ENCODE measurements at places on chromosomes 1 and 21.

GRCh38 chr1:178951600-178951999 is 74.1 kb upstream of the FAM20B start:
- DNase-seq, result no peak

DNA sequence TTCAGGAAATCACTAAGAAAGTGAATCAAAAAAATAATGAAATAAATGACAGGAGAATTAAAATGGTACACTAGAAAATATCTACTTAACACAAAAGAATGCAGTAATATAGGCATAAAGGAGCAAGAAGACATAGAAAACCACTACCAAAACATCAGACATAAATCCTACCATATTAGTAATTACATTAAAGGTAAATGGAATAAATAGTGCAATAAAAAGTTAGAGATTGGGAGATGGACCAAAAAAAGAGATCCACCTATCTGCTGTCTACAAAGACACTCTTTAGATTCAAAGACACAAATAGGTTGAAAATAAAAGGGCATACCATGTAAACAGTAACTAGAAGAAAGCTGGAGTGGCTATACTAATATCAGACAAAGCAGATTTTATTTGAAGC is 167.0 kb upstream of the SAMSN1 start:
- DNase-seq, result no peak

- DNase-seq, result no peak
These were observed 25.6 kb upstream of the ENO1 start for GRCh38 chr1:8903908-8904650.

- DNase-seq, result no peak
These were observed 88.7 kb downstream of the ITPKB start for GRCh38 chr1:226650236-226650841.

DNA sequence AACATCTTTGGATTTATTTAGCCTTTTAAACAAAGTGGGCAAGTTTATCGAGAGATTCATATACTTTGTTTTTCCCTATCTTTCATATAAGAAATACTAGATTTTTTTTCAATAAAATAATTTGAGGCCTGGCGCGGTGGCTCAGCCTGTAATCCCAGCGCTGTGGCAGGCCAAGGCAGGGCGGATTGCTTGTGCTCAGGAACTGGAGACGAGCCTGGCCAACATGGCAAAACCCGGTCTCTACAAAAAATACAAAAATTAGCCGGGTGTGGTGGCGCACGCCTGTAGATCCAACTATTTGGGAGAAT is 1.6 kb upstream of the CDC14A start:
- DNase-seq, result no peak

DNA sequence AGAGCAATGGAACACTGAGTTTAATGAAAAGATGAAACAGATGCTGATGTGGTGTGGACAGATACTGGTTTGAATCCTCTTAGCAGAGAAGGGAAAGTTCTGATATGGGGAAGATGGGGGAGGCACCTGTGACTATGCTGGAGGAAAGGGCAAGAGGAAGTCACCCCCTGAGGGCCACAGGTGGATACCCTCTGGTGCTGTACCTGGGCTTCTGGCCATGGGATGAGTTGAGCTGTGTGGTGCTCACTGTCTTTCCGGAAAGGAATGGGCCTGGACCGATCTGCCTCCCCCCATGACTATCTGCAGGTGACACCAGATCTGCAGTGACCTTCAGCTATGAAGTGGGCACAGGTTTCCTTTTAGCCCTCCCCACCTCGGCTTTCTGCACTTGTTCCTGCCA is 52.4 kb downstream of the IER5 start:
- no peak for DNase-seq

- no peak for DNase-seq
These were observed 88.1 kb downstream of the CCDC30 start for GRCh38 chr1:42551180-42551579.

- DNase-seq, result no peak
These were observed 6.1 kb upstream of the CELSR2 start for GRCh38 chr1:109243221-109243620.

DNA sequence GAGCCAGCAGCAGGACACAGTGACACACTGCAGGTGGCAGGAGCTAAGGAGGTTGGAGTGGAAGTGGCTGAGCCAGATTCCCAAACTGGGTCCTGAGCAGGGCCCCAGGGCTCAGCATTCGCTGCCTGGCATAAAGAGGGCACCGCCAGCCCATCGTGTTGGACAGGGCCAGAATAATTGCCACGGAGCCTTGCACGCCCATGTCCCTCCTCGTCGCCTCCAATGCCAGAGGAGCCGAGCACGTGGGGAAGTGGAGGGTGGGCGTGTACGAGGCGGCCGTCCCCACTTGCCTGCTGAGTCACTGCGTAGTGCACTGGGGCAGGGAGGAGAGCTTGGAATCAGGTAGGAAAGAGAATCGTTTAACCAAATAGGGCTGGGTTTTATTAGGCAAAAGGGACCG is 26.1 kb upstream of the LRRC47 start:
- no peak for DNase-seq

DNA sequence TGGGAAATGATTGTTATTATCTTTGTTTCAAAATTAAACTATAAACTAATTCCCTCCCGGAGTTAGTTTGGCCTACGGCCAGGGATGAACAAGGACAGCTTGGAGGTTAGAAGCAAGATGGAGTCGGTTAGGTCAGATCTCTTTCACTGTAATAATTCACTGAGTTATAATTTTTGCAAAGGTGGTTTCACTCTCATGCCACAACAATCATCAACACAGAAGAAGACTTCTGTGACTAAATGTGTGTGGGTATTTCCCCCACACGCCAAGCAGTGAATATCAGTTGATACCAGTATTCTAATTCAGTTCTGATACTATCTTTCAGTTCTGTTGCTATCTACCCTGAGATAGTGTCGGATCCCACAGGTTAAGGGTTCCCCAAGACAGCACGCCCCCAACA is 215.1 kb downstream of the S1PR1 start:
- no peak for DNase-seq

DNA sequence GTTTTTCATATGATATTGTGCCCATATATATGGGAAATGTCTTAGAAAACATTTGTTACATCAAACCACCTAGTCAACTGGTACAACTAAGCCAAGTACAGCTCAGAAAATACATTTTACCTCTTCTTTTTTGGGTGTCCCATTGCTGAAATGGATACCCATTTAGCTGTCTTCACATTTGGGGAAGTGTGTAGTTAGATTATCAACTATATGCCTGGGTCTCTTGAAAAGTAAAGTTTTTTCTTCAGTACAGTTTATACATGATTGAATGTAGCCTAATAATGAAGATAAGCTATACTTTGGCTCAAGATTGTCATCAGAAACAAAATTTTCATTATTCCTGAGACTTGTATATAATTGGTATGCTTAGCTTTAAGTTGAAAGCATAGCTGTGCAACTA is 2.0 kb downstream of the AGO3 start:
- no peak for DNase-seq

- DNase-seq, result no peak
These were observed 4.4 kb upstream of the IGSF3 start for GRCh38 chr1:116671912-116672311.

DNA sequence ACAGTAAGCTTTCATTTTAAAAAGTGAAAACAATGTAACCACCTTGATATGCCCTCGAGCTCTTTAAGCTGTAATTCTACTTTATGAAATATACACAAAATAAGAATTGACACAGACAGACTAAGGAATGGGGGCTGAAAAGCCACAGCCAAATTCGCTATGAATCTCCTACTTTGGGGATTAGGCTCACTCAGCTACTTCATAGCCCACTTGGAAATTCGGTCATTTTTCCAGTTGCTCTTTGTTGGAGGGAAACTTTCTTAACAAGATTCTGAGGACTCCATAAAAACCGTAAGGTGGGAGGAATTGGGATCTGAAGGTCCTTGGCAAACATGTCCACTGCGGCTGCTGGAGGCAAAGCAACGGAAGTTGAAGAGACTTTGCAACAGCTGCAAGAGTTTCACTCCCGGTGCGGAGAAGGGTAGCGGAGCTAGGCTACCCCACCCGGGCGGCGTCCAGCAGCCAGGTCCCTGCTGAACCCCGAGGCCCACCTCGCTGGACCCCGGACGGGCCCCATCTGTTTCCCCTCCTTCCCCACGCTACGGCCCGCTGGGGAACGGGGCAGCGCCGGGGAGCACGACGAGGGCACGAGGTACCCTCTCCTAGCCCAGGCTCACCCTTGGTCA is 634 bp downstream of the MYCBP start:
- no peak for DNase-seq

GRCh38 chr1:210822932-210823331 is 311.0 kb downstream of the KCNH1 start:
- DNase-seq, result no peak

GRCh38 chr1:3125078-3125477 is 56.1 kb downstream of the PRDM16 start:
- DNase-seq, result no peak

DNA sequence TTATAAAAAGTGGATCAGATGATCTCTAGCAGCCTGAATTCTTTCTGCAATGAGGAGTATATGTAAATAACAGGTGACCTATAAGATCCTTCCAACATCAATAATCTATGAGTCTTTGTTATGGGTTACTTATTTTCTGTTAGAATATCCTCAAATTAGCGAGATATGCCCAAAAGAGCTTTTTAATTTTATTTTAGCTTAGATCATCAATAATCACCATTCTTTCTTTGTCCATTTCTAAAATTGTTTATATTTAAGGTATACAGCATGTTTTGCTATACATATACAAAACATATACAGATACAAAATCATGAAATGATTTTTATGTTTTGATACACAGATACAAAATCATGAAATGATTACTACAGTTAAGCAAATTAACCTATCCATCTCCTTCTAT is 11.8 kb downstream of the RABGAP1L start:
- no peak for DNase-seq

GRCh38 chr1:51044199-51044598 is 57.8 kb upstream of the C1orf185 start:
- no peak for DNase-seq

DNA sequence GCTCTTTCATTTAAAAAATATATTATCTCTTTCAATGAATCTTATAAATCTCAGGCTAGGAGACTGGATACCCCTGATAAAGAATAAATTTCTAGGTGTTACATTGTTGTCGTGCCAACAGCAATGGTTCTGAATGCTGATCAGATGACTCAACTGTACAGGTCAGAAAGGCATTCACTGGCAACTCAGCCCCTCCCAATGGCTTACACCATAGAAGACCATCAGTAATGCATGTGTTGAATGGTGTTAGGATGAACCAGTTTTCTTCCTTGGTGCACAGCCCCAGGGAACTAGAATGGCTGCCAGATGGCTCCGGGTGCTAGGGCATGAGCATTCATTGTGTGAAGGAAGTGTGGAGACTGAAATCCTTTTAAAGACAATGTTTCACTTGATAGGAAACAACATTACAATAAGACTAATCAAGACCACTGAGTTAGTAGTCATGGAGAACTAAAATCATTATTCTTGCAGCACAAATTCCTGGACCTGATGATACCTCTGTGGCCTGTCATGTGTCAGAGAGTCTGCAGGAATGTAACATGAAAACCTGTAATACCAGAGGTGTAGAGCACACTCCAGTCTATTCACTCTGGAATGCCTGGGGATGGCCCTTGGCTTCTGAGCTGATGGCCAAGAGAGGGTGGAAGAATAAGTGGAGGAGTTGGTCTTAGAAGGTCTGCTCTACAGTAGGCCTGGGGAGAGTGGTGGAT is 187.7 kb upstream of the LMO4 start:
- no peak for DNase-seq

DNA sequence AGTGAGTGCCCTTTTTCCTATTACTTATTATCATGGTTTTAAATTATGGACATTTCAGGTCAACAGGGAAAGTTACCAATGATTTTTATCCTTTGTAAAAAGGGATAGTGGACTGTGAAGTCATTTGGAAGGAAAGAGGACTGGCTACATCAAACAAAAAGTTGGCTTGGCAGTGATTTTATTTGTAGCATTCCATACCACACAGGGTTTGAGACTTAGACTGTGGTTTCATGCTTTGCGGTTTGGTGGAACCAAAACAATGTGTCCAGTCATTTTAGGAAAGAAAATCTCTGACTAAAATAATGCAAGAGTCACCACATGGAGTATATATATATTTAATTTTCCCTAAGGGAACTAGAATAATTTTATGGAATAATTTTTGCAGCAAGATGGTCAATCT is 239.5 kb downstream of the HMCN1 start:
- no peak for DNase-seq

- DNase-seq, result no peak
These were observed 41.2 kb downstream of the SKI start for GRCh38 chr1:2269193-2269921.

- DNase-seq, result no peak
These were observed 14.3 kb downstream of the RCC1 start for GRCh38 chr1:28519946-28520725.

- DNase-seq, result no peak
These were observed 44.7 kb downstream of the ENAH start for GRCh38 chr1:225608014-225608796.

DNA sequence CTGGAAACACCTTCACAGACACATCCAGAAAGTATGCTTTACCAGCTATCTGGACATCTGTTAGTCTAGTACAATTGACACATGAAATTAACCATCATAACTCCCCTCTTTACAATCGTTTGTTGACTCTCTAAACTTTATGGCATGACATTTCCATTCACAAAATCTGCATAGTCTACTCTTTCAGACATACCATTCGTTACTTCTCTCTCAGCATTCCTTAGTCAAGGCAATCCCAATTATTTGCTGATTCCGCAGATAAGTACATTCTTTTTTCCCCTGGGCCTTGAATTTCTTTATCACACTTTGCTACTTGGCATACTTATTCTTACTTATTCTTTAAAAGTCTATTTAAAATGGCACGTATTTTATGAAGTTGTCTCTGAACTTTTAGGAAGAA is 15.1 kb upstream of the CRB1 start:
- DNase-seq, result no peak

GRCh38 chr1:49052102-49052501 is 275.4 kb upstream of the BEND5 start:
- no peak for DNase-seq

DNA sequence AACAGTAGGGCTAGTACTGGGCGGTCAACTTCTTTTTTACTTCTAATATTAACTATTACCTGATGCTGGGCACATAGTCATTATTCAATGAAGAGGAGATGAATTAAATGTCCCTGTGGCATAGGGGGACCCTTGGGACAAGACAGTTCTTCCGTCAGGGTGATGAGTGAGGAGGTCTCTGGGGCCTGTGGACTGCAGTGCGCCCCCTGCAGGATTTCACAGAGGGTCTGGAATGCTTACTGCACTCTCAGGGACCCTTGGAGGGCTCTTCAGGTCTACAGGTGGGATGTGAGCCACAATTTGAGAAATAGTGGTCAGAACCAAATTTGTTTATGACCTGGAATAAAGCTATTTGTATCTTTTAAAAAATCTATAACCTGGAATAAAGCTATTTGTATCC is 149.4 kb downstream of the FAM78B start:
- DNase-seq, result no peak

DNA sequence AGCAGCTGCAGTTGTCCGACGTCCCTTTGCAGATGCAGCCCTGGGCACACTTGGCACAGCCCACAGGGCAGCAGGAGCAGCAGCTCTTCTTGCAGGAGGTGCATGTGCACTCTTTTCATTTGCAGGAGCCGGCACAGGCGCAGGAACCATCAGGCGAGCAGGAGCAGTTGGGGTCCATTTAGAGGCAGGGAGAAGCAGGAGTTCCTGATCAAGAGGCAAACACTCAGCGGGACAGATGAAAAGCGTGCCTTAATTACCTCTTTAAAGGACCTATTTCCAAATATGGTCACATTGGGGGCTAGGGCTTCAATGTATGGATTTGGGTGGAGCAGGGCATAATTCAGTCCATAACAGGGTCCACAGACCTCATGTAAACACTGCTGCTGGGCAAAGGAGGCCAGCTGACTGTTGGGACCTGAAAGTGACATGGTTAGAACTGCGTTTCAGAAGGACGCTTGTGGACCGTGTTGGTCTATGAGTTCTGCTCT is 4.3 kb upstream of the CPLANE2 start:
- no peak for DNase-seq
